A172 (cell line): ENCODE measurements at places on chromosomes 6 and 20. TPM values are rescaled to one million over a fixed set of nuclear protein-coding genes. Genes with fewer than 3 reads are reported as not detected.

- DNase-seq, result peak; percentile 33
These were observed 25.8 kb upstream of the CCN6 start for GRCh38 chr6:112027942-112028674.

The WFDC2 gene
- not detected in 2 replicates for total RNA-seq

The BMP7 gene
- total RNA-seq, result 7.8 and 10.2 TPM in 2 replicates

DNA sequence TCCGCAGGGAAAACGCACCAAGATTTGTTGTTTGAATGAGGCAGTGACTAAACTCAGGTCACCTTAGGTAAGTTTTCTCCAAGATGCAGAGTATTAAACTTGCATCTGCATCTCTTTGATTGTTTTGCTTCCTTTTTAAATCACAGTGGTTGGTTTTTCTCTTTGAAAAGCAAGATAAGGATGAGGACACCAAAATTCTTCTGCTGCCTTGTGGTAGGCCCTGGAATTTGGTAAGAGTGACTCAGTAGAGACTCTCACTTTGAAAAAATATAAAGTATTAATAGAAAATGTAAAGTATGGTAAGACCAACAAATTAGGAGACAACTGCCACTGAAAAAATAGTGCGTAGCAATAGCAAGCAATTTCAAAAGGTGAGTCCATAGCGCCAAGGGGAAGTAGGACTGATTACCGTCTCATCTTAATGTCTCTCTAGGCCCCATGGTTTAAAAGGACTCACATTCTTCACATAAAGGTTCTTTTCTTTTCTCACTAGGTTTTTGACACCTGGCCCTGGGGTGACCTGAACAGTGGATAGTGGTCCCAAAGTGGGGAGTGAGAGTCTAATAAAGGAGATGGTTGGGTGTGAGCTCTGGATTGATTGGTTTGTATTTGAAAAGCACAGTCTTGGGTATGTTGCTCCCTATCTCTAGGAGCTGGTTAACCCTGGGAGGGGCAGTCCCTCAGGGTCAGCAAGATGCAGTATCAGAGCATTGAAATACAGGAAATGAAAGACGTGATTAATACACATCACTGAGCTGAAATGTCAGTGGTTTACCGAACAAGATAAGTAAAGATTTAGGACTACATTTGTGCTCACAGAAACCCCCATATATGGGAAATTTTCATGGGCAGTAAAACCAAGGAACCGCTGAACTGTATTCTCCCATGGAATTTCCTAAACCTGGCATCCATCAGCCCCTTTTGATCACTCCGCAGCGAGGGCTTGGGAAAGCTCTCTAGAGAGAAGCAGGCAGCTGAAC, 221.2 kb downstream of the SLC24A3 start:
- DNase-seq, result peak; percentile 66

DNA sequence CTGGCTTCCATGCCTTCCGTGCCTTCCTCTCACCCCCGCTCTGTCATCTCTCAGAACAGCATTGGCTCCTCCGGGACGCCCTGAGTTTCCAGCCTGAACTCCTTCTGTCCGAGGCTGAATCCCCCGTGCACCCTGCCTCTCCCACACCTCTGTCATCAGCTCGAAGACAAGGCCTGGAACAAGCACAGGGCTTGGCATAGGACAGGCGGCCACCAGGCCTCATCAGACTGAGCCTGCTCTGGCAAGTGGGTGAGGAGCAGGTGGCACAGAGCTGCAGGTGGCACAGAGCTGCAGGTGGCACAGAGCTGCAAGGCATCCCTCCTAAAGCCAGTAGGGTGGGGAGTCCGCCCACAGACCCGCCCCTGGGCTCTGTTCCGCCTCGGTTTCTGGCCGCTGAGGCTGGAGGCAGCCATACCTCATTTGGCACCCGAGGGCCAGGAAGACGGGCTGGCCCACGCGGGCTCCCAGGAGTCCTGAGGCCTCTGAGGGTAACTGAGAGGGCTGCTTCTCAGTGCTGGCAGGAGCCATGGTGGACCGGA, 60.2 kb downstream of the EZR start:
- no peak for DNase-seq

- DNase-seq, result no peak
These were observed 2.0 kb downstream of the SMIM29 start for GRCh38 chr6:34246563-34247391.

DNA sequence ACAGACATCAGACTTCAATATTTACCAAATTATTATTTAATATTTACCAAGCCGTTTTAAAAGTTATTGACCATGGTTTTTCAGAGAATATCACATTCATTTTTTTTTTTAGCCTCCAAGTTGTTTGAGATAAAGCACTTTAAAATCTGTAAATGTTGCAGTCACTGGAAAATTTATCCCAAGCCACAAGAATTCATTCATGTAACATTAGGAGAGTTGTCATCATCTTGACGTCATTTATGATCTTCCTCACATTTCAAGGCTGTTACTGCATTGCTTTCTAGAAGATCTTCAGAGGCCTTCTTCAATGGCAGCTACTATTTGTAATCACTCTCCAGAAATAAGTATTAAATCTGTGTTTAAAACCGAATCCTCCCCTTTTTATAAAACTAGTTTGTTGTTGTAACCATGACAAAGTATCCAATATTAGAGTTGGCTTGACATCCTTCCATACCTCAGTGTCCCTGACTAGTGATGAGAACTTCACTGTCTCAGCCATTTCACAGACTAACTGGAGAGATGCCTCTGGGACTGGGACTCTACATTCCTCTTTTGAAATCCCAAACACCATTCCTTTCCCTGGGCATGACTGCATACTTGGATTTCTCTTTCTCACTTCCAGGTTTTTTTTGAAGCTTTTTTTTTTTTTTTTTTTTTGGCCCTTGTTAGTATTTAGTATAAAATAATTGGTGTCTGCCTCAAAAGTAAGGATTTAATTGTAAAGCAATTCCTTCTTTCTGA, 100.1 kb downstream of the ZFAND3 start:
- no peak for DNase-seq

GRCh38 chr20:6213311-6213710, 90.5 kb upstream of the FERMT1 start:
- DNase-seq, result no peak

The OR11A1 gene
- total RNA-seq, result not detected in 2 replicates

DNA sequence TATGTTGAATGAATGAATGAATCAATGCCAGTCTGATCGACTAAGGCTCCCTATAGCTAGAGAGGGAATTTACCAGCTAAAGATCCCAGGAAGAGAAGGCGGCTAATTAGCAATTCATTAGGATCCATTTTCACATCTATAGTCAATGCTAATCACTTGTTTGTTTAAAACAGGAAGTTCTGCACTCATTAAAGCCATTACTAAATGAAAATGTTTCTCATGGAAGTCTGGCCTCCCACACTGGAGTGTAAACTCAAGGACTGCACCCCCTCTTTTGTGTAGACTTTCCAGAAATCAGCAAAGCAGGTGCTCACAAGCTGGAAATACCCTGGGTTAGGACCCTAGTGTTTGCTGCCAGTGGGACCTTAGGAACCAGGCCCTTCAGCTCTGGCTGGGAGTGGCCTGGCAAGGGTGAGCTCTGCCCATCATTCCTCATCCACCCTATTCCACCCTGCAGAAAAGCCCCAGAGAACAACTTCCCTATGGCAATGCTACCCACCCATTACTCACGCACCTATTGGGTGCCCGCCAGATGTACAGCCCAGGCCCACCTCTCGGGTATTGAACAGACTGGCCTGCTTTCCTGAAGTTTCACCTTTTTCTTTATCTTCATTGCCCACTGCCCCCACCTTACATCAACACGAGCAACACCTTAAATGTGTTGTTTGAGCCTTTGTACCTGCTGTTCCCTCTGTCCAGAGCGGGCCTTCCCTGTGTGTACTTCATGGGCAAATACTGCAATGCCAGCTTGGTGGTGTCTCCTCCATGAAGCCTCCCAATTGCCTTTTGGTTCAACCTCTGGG, 60.8 kb downstream of the TTI1 start:
- DNase-seq, result no peak

DNA sequence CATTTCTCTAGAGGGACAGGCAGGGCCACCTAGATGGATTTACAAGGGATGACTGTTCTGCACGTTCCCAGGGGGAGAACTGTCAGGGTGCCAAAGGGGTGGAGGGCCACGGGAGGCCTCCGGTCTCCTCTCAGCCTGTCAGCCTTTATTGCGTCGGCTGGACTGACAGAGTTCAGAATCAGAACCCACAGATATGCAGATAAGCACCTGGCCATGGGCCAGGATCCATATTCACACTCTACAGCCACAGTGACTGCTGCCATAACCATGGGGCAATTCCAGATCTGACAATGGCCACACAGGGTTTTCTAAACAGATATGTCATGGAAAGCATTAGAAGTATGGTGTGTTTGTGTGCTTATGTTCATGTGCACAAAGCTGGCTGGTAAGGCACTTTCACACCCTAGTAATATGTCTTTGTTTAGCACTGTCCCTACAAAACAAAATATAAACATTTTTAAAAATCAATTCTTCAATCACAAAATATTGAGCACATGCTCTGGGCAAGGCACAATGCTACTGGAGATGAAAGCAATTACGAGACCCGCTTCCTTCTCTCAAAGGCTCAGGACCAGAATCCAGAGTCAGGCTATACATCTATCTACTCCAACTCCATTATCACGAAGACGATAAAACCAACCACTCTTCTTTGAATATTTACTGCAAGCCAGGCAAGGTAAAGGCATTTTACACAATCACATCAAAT, 29.1 kb downstream of the TRAM2 start:
- DNase-seq, result no peak

The TBP gene
- total RNA-seq, result 15.1 and 20.2 TPM in 2 replicates

- no peak for DNase-seq
These were observed 18.0 kb upstream of the DSE start for GRCh38 chr6:116352515-116353471.
